ENCODE measurements at places on chromosomes 2 and 18.

GRCh38 chr2:9952286-9952737, 819 bp downstream of the GRHL1 start:
- H3K36me3 ChIP-seq = no peaks in the 10 kb centered on the region
- H3K4me1 ChIP-seq = no peaks in the 10 kb centered on the region
- H3K4me3 ChIP-seq = peak overlapping the region; percentile 72
- no peak for DNase-seq

GRCh38 chr2:34875091-34875745, 1276.1 kb upstream of the FAM98A start:
- no peak for DNase-seq
- no peak overlapping the region for H3K4me3 ChIP-seq
- peaks cover 3% of the 10 kb centered on the region for H3K4me1 ChIP-seq
- no peaks in the 10 kb centered on the region for H3K36me3 ChIP-seq

- H3K27ac ChIP-seq = no peak overlapping the region
- H3K36me3 ChIP-seq = no peaks in the 10 kb centered on the region
- DNase-seq = no peak
- H3K4me1 ChIP-seq = no peaks in the 10 kb centered on the region
Measured at GRCh38 chr2:190811811-190812210, 68.8 kb upstream of the GLS start.

DNA sequence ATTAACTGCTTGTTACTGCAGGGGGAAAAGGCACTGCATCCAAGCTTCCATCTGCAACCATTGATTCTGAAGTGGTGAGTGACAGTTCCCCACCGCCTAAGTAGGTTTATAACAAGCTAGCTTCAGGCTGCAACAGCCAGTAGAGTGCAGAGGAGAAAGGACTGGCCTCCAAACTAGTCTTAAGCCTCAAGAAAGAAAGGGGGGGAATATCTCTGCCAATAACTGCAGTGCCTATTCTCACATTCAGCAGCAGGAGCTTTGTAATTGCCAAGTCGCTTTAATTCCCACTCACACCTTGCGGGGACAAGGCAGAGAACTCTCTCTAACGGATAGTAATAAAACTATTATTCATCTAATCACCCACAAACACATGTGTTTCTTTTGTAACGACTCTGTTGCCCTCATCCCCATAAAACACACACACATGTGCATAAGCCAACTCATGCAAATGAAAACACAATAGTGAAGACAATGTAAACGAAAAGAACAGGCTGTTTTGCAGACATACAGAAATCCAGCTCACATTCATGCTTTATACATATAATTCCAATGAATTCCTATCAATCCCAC, 1963.3 kb upstream of the PIK3C3 start:
- DNase-seq = no peak
- no peak overlapping the region for H3K27ac ChIP-seq
- no peaks in the 10 kb centered on the region for H3K4me1 ChIP-seq
- no peak overlapping the region for H3K4me3 ChIP-seq
- H3K27me3 ChIP-seq = no peaks in the 10 kb centered on the region

DNA sequence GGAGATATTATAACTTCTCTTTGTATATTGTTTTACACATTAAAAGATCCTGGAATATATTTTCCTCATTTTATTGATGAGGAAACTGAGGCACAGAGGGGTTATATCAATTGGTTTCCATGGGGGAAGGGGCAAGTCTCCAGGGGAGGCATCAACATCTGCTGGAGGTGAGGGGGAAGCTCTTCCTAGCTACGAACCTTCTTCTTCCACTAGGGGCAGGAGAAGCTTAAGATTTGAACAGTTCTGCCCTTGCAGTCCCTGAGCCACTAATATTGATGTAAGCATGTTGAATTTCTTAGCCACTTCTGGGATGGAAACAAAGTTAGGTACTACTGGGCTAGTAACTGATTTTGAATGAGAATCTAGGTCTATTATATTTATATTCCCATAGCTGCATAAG, 140.1 kb upstream of the AQP4 start:
- H3K4me1 ChIP-seq = no peaks in the 10 kb centered on the region
- H3K27me3 ChIP-seq = no peaks in the 10 kb centered on the region
- H3K36me3 ChIP-seq = no peaks in the 10 kb centered on the region

DNA sequence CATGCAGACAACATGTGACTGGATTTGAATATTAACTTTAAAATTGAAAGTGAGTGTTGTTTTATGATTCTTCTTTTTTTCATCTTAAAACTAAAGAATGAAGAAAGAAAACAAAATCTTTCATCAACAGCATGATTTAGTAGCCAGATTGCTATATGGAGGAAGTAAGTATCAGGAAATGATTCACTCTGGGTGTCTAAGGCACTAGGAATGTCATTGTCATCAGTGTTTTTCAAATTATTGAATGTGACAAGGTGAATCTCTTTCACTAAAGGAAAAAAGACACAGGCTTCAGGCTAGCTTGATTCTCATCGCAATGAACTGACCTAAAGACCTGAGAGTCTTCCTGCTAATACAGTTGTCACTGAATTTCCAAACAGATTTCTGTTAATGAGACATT, 430.1 kb downstream of the FBXO15 start:
- DNase-seq = no peak
- no peak overlapping the region for H3K4me3 ChIP-seq
- no peak overlapping the region for H3K27ac ChIP-seq
- no peaks in the 10 kb centered on the region for H3K4me1 ChIP-seq
- H3K36me3 ChIP-seq = no peaks in the 10 kb centered on the region

- no peaks in the 10 kb centered on the region for H3K27me3 ChIP-seq
- DNase-seq = no peak
- no peaks in the 10 kb centered on the region for H3K4me1 ChIP-seq
Measured at GRCh38 chr18:61569176-61569892, 236.1 kb downstream of the CDH20 start.

- no peaks in the 10 kb centered on the region for H3K27me3 ChIP-seq
- H3K27ac ChIP-seq = no peak overlapping the region
- no peak overlapping the region for H3K4me3 ChIP-seq
- DNase-seq = no peak
- no peaks in the 10 kb centered on the region for H3K4me1 ChIP-seq
Measured at GRCh38 chr18:9130806-9131205, 5.8 kb upstream of the ANKRD12 start.

DNA sequence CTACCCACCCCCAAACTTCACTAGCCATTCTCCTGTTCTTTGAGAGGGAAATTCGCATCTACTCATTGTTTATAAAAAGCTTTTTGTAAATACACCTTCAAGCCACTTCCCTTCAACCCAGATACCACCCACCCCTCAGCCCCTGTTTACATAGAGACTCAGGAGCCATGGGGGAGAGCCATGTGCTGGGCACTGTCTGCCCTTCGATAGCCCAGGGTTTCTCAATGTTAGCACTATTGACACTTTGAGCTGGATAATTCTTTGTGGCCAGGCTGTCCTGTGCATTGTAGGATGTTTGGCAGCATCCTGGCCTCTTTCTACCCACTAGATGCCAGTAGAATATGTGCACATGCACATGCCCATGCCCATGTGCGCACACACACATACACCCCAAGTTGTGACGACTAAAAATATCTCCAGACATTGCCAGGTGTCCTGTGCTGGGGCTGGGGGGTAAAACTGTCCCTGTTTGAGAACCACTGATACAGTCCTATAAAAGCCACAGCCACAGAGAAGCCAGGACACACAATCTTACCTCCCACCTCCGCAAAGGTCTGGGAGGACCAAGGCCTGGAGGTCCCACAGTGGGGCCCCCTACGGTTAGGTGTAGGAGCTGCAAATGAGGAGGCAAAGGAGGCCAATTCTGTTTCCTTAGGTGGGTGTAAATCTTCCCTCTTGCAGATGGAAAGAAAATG, 44.5 kb upstream of the ASPRV1 start:
- H3K36me3 ChIP-seq = no peaks in the 10 kb centered on the region
- peaks cover 6% of the 10 kb centered on the region for H3K4me1 ChIP-seq
- no peak overlapping the region for H3K27ac ChIP-seq
- no peak overlapping the region for H3K4me3 ChIP-seq
- peak; percentile 45 for DNase-seq

DNA sequence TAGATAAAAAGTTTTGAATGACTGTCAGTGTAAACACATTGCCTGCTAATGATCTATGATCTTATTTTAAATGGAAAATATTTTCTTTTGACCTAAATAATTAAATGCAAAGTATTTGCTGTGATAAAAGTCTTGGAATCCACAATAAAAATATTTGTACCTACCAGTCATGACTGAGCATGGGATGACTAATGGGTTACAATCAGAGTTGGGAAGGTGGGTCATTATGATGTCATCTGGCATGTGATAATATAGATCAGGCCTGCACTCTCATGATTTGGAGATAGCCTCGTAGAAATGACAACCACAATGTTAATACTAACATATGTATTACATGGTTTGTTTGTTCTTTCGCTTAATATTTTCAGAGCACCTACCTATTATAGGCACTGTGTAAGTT, 848.8 kb upstream of the KLHL29 start:
- H3K36me3 ChIP-seq = peaks cover 5% of the 10 kb centered on the region
- H3K27me3 ChIP-seq = no peaks in the 10 kb centered on the region
- H3K4me1 ChIP-seq = no peaks in the 10 kb centered on the region
- no peak for DNase-seq

Data from H9 (cell line).